ENCODE measurements at places on chromosomes 16 and 17.

DNA sequence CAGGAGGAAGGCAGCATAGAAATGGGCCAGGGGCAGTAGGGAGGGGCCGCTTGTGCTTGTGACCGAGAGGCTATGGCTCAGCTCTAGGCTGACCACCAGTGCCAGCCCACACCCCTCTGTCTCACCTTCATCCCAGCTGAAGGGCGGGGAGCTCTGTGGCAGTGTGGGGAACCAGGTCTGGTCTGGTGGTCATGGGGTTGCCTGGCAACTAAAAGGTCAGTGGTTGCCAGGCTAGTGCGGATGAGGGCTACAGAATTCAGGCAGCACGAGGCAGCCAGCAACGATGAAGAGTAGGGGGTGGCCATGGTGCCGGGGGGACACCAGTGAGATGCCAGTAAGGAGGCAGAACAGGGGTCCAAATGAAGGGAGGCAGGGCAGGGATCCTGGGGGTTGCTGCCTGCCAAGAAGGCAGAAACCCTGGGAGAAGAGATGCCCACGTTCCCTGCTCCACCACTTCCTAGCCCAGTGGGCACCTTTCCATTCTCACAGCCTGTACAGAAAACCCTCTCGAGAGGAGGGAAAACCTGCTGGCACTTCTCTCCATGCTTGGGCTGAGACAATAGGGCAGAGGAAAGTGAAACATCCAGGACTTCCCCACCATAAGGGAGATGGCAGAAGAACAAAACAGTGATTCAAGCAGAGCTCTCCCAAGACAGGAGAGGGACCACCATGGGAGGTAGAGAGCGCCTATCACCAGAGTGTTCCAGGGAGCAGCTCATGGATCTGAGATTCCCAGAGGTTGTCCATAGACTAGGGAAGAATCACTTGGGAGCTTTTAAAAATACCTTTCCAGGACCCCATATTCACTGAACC is 39.7 kb downstream of the SRCIN1 start:
- DNase-seq, result no peak

- no peak for DNase-seq
Measured at GRCh38 chr17:75785016-75785890, 647 bp downstream of the UNK start.

GRCh38 chr16:85638695-85639409 is 25.7 kb downstream of the GSE1 start:
- no peak for DNase-seq

GRCh38 chr17:50152736-50153135 is 2.3 kb upstream of the PPP1R9B start:
- no peak for DNase-seq

DNA sequence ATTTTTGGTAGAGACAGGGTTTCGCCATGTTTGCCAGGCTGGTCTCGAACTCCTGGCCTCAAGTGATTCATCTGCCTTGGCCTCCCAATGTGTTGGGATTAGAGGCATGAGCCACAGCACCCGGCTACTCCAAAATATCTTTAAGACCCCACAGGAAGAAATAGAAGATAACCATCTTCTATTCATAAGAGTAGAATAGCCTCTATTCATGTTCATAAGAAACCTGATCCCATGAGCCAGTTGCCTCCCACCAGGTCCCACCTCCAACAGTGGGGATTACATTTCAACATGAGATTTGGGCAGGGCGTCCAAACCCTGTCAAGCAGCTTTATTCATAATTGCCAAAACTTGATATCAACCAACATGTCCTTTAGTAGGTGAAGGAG is 13.9 kb upstream of the TMC7 start:
- DNase-seq, result no peak

DNA sequence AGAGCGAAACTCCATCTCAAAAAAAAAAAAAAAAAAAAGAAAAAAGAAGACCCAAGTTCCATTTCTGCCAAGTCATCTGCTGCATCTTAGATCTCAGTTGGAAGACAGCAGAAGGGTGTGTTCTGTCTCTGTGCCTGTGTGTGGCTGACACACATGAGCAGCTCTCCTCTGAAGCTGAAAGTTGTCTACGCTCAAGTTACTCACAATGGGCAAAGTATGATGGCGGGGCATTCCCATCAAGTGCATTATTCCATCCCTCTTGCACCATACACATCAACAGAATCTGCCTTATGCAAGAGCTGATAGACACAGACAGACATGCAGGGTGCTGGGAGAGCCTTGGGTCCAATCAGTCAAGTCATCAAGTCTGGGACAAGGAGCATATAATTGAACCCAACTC is 402.2 kb downstream of the XYLT1 start:
- DNase-seq, result no peak

DNA sequence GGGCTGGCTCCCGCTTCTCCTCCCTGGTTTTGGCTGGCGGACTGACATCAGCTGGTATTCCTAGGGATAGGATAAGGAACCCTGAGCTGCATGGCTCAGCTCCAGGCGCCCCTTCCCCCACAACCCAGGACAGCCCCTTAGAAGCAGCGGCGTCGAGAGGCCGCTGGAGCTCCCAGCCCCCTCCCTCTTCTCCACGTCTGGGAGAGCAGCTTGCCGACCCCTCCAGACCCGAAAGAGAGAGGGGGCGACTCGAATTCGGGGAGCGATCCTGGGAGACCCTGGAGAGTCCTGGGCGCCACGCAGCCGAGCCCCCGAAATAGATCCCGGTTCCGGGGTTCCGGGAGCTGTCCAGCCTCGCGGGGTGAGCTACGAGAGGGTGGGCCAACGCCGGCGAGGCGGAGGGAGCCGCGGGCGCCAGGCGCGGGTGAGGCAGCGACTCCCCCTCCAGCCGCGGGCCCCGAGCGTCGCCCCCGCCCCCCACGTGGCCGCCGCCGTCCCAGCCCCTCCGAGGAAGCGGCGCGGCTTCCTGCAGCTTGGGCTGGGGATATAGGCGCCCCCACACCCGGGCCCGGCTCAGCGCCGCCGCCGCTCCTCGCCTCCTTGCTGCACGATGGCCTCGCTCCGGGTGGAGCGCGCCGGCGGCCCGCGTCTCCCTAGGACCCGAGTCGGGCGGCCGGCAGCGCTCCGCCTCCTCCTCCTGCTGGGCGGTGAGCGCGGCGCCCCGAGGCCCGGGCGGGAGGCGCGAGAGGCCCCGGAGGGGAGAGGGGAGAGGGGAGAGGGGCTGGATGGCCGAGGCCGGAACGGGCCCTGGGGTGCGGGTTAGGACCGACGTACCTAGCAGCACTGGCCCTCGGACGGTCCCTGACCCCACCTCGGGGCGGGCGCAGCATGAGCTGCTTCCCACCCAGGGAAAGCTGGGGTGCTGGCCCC is at the start of gene RAMP2:
Gene RAMP2 (plus strand): TSS at position 576 of the 930 bp plus-strand sequence. CDS start 35 bp downstream, at position 611.
- DNase-seq, result no peak

Measured in GM12892 (cell line).